Umbilical cord (tissue), 2 donors: ENCODE measurements at places on chromosomes 2 and 18. TPM values are rescaled to one million over a fixed set of nuclear protein-coding genes. Genes with fewer than 3 reads are reported as not detected.

Gene ABCG8
- 0.96 TPM for total RNA-seq

Gene SNTG2
- total RNA-seq = not detected

Gene IL1B
- 3.1 TPM for total RNA-seq

- DNase-seq = no peak
These were observed 165.1 kb downstream of the SRBD1 start for GRCh38 chr2:45446016-45446415.

GRCh38 chr2:233329489-233330135, 22.0 kb downstream of the SAG start:
- DNase-seq = no peak

- peak; percentile 25 for DNase-seq
These were observed 90.5 kb downstream of the NDUFA10 start for GRCh38 chr2:239934571-239935171.

GRCh38 chr2:170524828-170525565, 190.1 kb upstream of the SP5 start:
- no peak for DNase-seq

GRCh38 chr2:77712601-77713000, 190.4 kb upstream of the LRRTM4 start:
- DNase-seq = no peak

DNA sequence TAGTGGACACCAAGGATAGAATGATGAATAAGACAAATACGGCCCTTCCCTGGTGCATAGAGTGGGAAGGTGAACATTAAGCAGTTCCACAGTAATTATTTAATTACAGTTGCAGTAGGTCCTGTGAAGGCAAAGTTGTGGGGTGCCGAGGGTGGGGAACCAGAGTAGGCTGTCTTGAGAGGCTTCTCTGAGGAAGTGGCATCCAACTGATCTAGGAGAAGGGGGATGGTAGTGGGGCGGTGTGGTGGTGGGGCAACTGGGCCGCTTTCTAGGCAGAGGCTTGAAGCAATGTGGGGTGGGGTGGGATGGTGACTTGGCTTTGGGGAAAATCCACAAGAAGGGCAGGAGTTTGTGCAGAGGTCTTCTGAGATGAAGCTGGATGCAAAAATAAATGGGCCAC, 11.7 kb downstream of the ACSL3 start:
- no peak for DNase-seq

- no peak for DNase-seq
These were observed 251.8 kb upstream of the NETO1 start for GRCh38 chr18:73119574-73119973.
